ENCODE measurements at places on chromosomes 13 and 19.

DNA sequence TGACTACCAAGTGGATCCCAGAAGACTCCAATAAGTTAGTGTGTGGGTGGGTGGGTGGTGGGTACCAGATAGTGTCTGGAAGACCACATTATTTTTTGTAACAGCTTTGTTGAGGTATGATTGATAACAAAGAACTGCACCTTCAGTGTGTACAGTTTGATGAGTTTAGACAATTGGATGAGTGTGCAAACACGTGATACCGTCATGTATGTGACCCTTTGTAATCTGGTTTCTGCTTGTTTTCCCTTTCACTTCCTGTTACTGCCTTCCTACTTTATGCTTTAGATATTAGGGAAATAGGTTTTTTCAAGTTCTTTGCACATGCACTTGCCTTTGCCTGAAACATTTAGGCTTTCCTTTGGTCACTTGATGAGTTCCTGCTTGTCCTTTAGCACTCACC is 8.5 kb downstream of the RPL21 start:
- no peaks in the 10 kb centered on the region for H3K4me1 ChIP-seq
- DNase-seq: no peak
- H3K27me3 ChIP-seq: no peaks in the 10 kb centered on the region
- no peak overlapping the region for H3K27ac ChIP-seq
- no peak overlapping the region for H3K4me3 ChIP-seq

DNA sequence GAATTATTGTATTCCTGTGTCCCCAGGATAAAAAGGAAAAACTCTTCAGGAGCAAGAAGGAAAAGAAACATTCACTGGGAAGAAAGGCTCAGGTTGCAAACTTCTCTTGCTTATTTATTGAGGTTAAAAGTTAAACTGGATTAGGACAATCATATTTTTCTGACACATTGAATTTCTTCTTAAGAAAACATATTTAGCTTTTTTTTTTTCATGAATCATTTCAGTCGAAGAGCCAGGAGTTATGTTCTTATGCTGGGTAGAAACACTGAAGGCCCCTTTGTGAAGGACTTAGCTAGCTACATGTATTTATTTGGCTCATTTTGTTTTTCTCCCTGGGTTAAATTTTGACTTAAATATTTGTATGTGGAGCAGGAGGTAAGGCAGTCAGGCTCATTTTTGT is 434.0 kb downstream of the KLF5 start:
- H3K4me3 ChIP-seq: no peak overlapping the region
- no peaks in the 10 kb centered on the region for H3K4me1 ChIP-seq
- H3K36me3 ChIP-seq: no peaks in the 10 kb centered on the region
- DNase-seq: no peak
- no peaks in the 10 kb centered on the region for H3K27me3 ChIP-seq

GRCh38 chr13:113919761-113920559 is 53.9 kb downstream of the C13orf46 start:
- H3K4me3 ChIP-seq: no peak overlapping the region
- H3K27me3 ChIP-seq: no peaks in the 10 kb centered on the region

DNA sequence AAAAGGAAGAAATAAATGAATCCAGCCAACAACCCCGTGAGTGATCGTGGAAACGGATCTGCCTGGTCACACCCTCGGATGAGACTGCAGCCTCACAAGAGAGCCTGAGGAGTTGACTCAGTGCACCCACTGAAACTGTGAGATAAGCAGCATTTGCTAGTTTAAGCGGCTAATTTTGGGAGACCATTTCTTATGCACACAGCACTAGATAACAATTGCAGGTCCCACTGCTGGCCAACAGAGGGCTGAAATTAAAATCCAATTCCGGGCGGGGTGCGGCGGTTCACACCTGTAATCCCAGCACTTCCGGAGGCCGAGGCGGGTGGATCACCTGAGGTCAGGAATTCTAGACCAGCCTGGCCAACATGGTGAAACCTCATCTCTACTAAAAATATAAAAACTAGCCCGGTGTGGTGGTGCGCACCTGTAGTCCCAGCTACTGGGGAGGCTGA is 3.6 kb downstream of the UQCR11 start:
- no peaks in the 10 kb centered on the region for H3K36me3 ChIP-seq
- no peak for DNase-seq
- H3K4me3 ChIP-seq: no peak overlapping the region

- no peaks in the 10 kb centered on the region for H3K4me1 ChIP-seq
- DNase-seq: no peak
- no peaks in the 10 kb centered on the region for H3K36me3 ChIP-seq
- H3K27me3 ChIP-seq: no peaks in the 10 kb centered on the region
Measured at GRCh38 chr19:13629687-13630357, 123.5 kb upstream of the CACNA1A start.

- DNase-seq: no peak
- H3K27me3 ChIP-seq: no peaks in the 10 kb centered on the region
- H3K4me1 ChIP-seq: no peaks in the 10 kb centered on the region
- no peak overlapping the region for H3K4me3 ChIP-seq
Measured at GRCh38 chr13:104296286-104296685, 1230.1 kb upstream of the SLC10A2 start.

DNA sequence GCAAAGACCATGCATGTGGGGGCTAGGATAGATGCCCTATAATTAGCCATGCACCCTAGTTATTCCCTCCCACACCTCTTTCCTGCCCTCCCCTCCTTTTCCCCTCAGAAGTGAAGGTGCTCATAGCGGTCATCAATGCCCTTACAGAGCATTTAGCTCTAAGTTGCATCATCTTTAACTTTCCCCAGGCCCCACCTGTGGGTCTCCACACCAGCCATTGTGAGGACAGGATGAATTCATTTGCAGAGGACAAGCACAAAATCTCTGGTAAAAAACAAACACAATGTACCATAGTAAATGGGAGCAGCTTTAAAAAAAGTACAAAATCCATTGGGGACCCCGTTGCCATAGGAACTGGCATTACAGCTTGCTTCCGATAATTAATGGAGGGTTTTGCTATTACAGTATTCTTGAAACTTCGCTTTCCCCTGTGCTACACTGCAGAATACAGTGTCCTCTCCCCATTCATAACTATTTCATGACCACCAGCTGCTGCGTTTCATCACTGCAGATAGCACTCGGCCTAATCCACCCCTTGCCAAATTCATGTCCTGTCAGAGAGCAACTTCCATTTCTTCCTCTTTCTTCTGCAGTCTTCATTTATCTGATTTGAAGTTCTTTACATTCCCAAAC is 110.5 kb downstream of the ZDHHC20 start:
- no peaks in the 10 kb centered on the region for H3K27me3 ChIP-seq
- H3K36me3 ChIP-seq: no peaks in the 10 kb centered on the region
- no peak overlapping the region for H3K27ac ChIP-seq
- no peak for DNase-seq

- H3K36me3 ChIP-seq: no peaks in the 10 kb centered on the region
- H3K27ac ChIP-seq: no peak overlapping the region
- no peaks in the 10 kb centered on the region for H3K4me1 ChIP-seq
- DNase-seq: no peak
- no peaks in the 10 kb centered on the region for H3K27me3 ChIP-seq
Measured at GRCh38 chr13:50450279-50450678, 393.2 kb downstream of the DLEU7 start.

DNA sequence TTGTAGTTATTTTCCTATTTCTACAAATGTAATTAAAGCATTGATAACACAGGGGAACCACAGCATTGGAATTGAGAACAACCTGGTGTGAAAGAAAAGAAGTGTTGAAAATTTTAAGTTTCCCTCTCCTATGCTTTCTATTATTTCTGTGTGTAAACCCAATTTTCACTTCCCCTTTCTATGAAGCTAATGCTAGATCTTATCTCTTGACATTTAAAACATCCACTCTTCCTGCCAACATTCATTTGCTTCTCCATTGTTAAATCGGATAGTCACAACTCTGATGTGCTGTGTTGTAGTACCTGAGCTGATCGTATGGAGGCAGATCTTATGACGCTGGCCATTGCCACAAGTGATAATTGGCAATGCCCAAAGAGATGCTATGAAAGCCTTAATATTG is 203.0 kb downstream of the ITGBL1 start:
- DNase-seq: no peak
- no peak overlapping the region for H3K4me3 ChIP-seq
- no peaks in the 10 kb centered on the region for H3K36me3 ChIP-seq
- H3K4me1 ChIP-seq: no peaks in the 10 kb centered on the region
- H3K27me3 ChIP-seq: no peaks in the 10 kb centered on the region

- DNase-seq: peak; percentile 77
- no peaks in the 10 kb centered on the region for H3K27me3 ChIP-seq
- no peaks in the 10 kb centered on the region for H3K36me3 ChIP-seq
- no peak overlapping the region for H3K4me3 ChIP-seq
Measured at GRCh38 chr19:6527893-6528543, 2.8 kb upstream of the TNFSF9 start.

GRCh38 chr19:13095934-13096927 is 6.4 kb downstream of the LYL1 start:
- H3K36me3 ChIP-seq: peaks cover 8% of the 10 kb centered on the region
- H3K4me3 ChIP-seq: peak overlapping the region; percentile 18
- H3K4me1 ChIP-seq: no peaks in the 10 kb centered on the region
- no peaks in the 10 kb centered on the region for H3K27me3 ChIP-seq

GRCh38 chr13:91739751-91740150 is 341.3 kb downstream of the GPC5 start:
- no peaks in the 10 kb centered on the region for H3K27me3 ChIP-seq
- H3K4me3 ChIP-seq: no peak overlapping the region
- no peak overlapping the region for H3K27ac ChIP-seq
- no peak for DNase-seq

DNA sequence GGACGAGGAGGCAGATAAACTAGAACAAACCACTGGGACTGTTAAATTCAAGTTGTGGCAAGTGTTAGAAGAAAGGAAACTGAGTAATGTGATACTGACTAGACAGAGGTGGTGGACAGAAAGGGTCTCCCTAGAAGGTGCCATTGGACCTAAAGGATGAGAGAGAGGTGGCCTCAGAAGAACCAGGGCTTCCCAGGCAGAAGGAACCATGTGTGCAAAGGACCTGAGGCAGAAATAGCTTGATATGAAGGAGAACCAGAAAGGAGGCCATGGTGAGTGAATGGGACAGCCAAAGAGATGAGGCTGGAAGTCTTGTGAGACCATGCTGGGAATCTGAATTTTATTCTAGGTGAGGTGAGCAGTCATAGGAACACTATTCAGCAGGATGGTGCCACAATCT is 2.8 kb upstream of the SYDE1 start:
- H3K27me3 ChIP-seq: no peaks in the 10 kb centered on the region
- no peak overlapping the region for H3K27ac ChIP-seq
- no peak for DNase-seq
- H3K4me1 ChIP-seq: peaks cover 6% of the 10 kb centered on the region

DNA sequence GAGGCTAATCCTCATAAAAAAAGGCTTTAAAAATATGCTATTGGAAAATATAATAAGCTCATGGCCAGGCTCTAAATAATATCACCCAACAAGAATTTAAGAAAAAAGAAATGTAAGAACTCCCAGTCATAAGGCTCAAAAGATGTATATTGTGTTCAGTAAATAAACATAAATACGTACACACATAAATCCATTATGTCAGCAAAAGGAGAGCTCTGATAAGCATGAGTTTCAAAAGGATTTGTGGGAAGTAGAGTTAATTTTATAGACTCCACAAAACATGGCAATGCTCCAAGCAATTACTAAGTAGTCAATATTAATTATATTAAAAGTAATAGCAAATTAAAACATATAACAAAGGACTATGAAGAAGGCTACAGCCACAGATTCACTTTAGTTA is 37.3 kb upstream of the TRPC4 start:
- H3K27ac ChIP-seq: no peak overlapping the region
- H3K4me3 ChIP-seq: no peak overlapping the region
- no peak for DNase-seq
- no peaks in the 10 kb centered on the region for H3K4me1 ChIP-seq
- H3K36me3 ChIP-seq: no peaks in the 10 kb centered on the region
- H3K27me3 ChIP-seq: no peaks in the 10 kb centered on the region

DNA sequence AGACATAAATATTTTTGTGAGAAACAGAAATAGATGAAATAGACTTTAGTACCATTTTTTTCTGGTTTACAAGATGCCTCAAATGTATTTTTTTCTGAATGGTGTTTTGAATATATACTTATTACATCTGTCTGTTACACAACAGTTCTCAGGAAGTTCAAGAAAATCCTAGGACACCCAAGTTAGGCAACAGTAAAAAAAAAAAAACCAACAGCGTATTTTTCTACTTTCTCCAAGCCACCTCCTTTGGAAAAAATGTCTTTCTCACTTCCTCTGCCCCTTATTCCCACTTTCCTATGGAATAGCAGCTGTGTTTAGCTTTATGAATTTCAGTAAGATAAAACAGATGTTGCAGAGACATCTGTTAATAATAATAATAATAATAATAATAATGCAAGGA is 489.6 kb upstream of the KLF12 start:
- no peaks in the 10 kb centered on the region for H3K4me1 ChIP-seq
- H3K27me3 ChIP-seq: no peaks in the 10 kb centered on the region
- no peak for DNase-seq
- no peaks in the 10 kb centered on the region for H3K36me3 ChIP-seq
- no peak overlapping the region for H3K4me3 ChIP-seq

- H3K36me3 ChIP-seq: no peaks in the 10 kb centered on the region
- H3K27me3 ChIP-seq: no peaks in the 10 kb centered on the region
- no peak for DNase-seq
- H3K27ac ChIP-seq: no peak overlapping the region
- no peaks in the 10 kb centered on the region for H3K4me1 ChIP-seq
Measured at GRCh38 chr19:4414800-4415321, 12.4 kb downstream of the CHAF1A start.

GRCh38 chr19:14544047-14544446 is 14.7 kb downstream of the TECR start:
- H3K27me3 ChIP-seq: no peaks in the 10 kb centered on the region
- no peaks in the 10 kb centered on the region for H3K36me3 ChIP-seq
- no peaks in the 10 kb centered on the region for H3K4me1 ChIP-seq
- H3K4me3 ChIP-seq: no peak overlapping the region
- DNase-seq: no peak

- H3K27ac ChIP-seq: no peak overlapping the region
- DNase-seq: no peak
- H3K4me3 ChIP-seq: no peak overlapping the region
Measured at GRCh38 chr19:41433171-41433570, 6.0 kb upstream of the B3GNT8 start.

- peaks cover 18% of the 10 kb centered on the region for H3K36me3 ChIP-seq
- H3K4me3 ChIP-seq: peak overlapping the region; percentile 17
- H3K4me1 ChIP-seq: peaks cover 3% of the 10 kb centered on the region
- no peaks in the 10 kb centered on the region for H3K27me3 ChIP-seq
Measured at GRCh38 chr19:17240062-17240752, 5.5 kb downstream of the NR2F6 start.

GRCh38 chr13:113801289-113801961 is 42.4 kb downstream of the TMEM255B start:
- no peak overlapping the region for H3K4me3 ChIP-seq
- no peak for DNase-seq
- H3K27me3 ChIP-seq: no peaks in the 10 kb centered on the region
- no peaks in the 10 kb centered on the region for H3K36me3 ChIP-seq
- no peak overlapping the region for H3K27ac ChIP-seq

All from Peyer's patch (tissue), 4 donors.